ENCODE measurements at places on chromosomes 5 and 9.

DNA sequence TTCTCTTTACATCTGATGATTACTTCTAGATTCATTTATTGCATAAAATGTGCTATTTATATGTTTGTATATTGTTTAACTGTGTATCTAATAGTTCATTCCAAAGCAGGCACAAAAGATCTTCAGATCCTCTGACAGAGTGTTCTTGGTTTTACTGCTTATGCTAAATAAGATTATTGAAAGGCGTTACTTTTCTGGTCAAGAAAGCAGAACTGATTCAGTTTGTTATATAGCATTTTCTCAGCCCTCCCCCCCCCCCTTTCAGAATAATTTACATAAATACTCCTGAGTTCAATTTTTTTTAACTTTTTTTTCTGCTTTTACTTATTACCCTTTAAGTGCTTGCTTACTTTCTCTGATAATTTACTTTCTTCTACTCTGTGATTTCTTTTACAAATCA is 15.4 kb downstream of the CDC42SE2 start:
- no peak for DNase-seq

DNA sequence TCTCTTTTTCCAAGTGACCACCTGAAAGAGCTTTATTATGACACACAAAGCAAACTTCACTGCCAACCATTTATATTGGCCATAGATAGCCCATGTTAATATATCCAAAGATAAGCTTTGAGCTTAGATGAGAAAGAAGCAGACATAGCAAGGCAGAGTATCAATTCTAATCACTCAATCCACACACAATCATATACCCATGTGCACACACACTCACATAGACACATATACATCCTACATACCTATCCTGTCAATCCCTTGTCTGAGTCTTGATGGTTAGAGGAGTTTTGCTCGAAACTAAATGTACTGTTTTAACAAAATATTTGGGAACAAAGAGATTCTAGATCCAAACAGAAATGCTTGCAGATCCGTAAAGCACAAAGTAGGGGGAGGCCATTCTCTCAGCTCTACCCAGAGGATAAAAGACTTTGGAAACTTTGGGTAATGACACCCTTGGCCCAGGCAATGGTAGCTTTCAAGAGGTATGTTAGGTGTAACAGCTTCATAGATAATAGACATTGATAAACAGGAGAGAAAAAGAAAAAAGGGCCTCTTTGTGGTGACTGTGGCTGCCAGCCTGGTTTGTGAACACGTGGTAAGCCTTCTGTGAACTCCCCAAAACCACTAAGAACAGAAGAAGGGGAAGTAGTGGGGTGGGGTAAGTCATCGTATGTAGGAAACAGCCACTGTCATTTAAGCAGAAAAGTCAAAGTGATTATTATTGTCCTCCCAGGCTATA is 121.6 kb downstream of the TLR4 start:
- peak; percentile 25 for DNase-seq

DNA sequence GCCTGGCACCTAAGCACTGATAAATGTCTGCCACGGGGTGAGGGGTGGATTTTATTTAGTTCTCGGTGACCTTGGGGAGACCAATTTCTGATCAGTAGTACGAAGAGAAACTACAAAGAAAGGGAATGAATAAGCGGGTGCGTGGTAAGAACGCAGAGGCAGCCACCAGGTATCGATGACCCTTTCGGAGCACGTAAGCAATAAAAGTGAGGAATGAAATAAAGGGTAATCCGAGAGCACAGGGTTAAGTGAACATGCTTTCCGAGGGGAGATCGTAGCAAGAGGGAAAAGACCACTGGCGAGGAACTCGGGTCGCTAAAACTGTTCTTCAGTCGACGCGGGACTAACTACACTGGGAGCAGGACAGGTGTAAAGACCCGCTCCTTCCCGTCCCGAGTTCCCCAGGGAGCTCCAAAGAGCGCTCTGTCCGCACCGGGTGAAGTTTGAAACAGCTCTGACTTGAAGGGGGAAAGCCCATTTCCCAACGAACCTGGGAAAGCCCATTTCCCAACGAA is 1.1 kb downstream of the ELOVL7 start:
- no peak for DNase-seq

DNA sequence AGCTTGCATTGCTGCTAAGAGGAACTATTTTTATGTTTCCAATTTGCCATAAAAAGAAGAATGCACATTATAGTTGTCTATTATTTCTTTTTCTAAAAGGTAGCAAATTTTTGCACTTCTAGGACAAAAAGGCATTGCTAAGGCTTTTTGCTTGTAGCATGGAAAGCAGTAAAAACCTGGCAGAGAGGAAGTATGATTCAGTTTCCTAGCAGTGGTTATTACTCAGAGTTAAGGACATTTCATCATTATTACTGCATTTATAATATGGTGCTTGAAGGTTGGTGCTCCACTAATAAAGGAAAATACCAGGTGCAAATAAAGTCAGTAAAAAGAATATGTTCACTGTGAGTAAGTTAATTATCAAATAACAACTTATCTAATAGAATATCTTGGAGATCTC is 179.8 kb upstream of the PLPPR1 start:
- no peak for DNase-seq

DNA sequence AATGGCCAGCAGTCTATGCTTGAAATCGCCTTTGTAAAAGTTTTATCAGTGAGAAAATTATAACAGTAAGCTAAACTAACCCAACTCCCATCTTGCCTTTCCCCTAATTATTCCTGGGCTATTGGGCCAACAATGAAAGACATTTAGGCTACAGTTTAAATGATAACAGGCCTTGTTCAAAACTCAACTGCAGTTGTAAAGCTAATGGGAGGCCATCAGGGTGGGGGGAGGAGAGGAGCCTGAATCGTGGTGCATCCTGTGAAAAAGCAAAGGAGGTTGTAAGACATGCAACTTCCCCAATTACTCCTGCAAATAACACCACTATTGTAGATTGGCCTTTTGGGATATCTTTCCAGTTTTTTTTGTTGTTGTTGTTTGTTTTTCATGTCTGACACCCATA is 53.8 kb downstream of the ACTL7B start:
- DNase-seq: no peak

All from stimulated activated CD4-positive, alpha-beta T cell treated with anti-CD3 and anti-CD28 coated beads, Interleukin-4, amount 100 ng/mL, for 24 hours (primary cell).